ENCODE measurements at places on chromosomes 4 and X.

- no peak for DNase-seq
Observed at GRCh38 chrX:81259714-81260395, 58.0 kb downstream of the SH3BGRL start.

DNA sequence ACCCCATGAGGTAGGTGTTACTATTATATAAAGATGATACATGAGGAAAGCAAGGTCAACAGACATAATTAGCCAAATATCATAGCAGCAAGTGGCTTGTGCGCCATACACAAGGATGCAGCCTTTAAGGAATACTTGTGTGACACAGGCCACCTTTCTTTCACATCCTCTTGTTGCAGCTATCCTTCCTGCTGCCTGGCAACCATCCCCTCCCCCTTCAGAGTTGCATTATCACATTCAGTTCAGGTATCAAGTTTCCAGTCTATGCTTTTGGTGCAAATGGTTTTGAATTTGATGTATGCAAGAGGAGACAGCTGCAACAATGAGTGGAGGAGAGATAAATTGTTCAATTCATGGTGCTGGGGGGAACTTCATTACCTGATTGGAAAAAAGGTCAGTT is 6.4 kb downstream of the ZCCHC18 start:
- DNase-seq: no peak

- DNase-seq: no peak
Observed at GRCh38 chr4:182015893-182016292, 227.3 kb upstream of the TENM3 start.

GRCh38 chr4:173752610-173753230 is 222.7 kb upstream of the HAND2 start:
- peak; percentile 66 for DNase-seq

DNA sequence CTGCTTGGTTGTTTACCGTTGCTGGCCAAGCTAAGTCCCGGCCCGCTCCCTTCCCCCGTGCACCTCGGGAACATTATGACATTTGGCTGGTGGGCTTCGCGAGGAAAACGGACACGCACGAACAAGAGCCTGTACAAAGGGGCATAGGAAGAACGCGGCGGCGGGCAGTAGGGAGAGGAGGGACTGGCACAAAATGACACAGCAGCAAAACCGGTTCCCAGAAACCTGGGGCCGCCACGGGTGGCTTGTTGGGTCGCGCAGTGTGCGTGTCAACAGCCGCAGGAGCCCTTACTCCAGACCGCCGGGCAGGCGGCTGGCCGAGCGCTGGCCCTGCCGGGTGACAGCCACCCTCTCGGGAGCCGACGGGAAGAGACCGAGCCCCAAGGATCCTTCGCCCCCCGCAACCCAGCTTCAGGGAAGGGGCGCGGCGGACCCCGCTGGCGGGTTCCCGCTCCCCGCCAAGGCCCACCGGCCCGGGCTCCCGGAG is 1.6 kb upstream of the LIN54 start:
- DNase-seq: no peak

GRCh38 chr4:52203351-52203750 is 152.2 kb downstream of the SPATA18 start:
- DNase-seq: no peak

DNA sequence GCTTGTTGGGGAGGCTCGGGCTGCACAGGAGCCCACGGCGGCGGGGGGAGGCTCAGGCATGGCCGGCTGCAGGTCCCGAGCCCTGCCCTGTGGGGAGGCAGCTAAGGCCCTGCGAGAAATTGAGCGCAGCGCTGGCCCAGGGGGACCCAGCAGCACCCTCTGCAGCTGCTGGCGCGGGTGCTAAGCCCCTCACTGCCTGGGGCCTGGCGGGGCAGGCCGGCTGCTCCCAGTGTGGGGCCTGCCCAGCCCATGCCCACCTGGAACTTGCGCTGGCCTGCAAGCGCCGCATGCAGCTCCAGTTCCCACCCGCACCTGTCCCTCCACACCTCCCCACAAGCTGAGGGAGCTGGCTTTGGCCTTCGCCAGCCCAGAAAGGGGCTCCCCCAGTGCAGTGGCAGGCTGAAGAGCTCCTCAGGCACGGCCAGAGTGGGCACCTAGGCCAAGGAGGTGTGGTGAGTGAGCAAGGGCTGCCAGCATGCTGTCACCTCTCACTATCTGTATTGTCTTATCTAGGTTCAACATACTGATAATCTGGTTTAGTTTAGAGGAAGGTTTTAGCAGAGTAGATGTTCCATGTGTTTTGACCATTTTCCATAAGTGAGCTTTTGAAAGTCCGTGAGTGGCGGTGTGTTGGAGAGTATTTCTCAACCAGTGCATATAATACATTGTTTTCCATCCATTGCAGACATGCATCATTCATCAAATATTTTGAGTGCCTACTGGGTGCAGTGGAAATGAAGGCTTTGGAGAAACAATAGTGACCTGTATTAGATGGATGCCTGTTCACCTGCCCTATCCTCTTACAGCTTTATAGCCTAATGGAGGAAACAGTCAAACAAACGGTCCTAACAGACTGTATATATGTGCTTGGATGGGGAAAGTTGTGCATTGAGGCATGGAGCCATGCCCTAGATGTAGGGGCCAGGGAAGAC is 13.1 kb downstream of the PI4K2B start:
- no peak for DNase-seq

- no peak for DNase-seq
Observed at GRCh38 chr4:149715822-149716585, 99.6 kb downstream of the IQCM start.

DNA sequence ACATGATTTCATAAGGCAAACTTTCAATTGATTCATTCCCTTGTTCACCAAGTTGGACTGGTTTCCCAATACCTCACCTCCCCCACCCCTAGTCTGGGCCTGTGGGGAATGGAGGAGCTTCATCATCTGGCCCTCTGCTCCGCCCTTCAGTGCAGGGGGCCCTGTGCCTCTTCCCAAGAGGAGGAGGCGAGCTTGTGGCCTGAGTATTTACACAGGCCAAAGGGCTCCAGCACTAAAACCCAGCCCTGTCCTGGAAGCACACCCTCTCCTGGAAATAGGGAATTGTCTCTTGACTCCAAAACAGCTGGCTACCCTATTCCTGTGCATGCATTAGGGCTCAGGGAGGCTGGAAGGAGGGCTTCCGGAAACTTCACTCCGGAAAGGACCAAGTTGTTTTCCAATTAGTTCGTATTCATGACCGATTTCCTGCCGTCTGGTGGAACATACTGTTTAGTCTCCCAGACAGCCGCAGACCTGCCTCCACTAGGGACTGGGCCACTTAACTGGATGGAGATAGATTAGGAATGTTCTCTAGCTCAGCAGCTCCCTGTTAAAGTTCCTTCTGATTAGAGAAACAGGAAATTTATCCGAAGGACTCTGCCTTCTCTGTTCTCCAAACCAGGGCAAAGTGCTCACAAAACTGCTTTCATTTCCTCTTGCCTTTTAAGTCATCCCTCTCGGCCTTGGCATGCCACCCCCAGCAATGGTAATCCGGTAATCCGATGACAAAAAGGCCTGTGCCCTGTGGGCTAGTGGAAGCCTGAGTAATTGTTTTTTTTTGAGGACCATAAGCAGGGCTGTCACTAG is 5.8 kb downstream of the SRPX2 start:
- DNase-seq: no peak

GRCh38 chrX:6095469-6095868 is 133.2 kb downstream of the NLGN4X start:
- no peak for DNase-seq

- no peak for DNase-seq
Observed at GRCh38 chrX:22105231-22105630, 73.1 kb downstream of the PHEX start.

DNA sequence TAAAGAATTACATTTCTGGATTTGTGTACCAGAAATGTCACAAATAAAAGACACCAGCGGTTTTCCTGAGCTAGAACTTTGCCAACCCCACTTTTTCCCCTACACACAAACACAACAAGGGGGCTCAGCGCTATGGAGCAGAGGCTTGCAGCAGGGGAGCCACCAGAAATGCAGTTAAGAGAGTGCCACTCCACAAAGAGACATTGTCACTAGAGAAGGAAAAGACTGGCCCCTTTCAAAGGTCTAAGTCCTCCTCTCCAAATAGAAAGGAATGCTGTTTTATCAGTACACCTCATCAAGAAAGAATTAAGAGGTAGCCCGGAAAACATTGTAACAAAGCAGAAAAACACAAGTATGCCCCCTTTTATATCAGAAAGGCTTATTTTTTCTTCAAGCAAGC is 419.5 kb downstream of the HNRNPD start:
- no peak for DNase-seq

GRCh38 chr4:13445841-13446790 is 38.0 kb downstream of the RAB28 start:
- peak; percentile 79 for DNase-seq

DNA sequence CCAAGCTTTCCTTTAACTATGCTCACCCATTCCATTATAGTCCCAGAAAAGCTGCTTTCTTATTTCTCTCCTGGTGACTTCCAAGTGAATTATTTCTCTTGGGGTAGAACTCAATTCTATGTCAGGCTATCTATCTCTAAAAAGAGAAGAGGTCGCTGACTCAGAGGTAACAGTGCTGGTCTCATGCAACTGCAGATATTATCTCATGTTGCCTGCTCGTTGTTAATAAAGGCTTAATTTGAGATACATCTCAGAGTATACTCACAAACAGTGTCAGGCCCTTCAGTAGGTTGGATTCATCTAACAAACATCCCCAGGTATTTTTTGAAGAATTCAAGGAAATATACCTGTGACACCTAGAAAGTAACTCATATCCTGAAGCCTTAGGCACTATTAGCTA is 2.7 kb downstream of the TMEM154 start:
- no peak for DNase-seq

- no peak for DNase-seq
Observed at GRCh38 chr4:156686120-156686519, 285.5 kb downstream of the PDGFC start.

DNA sequence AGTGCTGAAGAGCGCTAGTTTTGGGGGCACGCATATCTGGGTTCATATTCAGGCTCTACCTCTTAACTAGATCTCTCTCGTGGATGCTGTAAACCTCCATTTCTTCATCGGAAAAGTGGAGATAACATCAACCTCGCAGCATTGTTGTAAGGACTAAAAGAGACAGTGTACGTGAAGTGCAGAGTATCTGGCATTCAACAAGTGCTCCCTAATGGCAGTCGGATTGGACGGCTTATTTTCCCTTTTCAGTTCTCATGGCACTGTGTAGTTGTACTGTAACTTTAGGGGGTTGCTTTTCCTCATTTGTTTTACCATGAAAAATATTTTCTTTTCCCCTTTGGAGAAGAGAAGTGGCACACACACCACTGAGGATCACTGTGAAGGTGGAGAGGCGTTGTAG is 51.4 kb upstream of the ESX1 start:
- no peak for DNase-seq

GRCh38 chrX:12563121-12563520 is 228.1 kb upstream of the PRPS2 start:
- no peak for DNase-seq

DNA sequence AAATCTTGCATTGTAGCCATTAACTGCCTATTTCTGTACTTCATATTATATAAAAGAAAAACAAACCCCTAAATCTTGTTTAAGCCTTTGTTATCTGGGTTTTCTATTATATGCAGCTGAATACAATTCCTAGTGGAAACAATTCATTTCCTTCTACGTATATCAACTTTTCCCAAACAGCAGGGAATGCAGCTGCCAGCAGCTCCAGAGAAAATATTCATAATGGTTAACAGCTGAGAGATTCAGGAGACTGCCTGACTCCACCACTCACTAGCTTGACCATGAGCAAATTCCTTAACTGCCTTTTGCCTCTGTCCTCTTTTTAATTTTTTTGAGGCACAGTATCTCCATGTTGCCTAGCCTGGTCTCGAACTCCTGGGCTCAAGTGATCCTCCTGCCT is 146.2 kb downstream of the SPATA18 start:
- no peak for DNase-seq

- DNase-seq: no peak
Observed at GRCh38 chrX:57595381-57595811, 3.6 kb downstream of the ZXDB start.

DNA sequence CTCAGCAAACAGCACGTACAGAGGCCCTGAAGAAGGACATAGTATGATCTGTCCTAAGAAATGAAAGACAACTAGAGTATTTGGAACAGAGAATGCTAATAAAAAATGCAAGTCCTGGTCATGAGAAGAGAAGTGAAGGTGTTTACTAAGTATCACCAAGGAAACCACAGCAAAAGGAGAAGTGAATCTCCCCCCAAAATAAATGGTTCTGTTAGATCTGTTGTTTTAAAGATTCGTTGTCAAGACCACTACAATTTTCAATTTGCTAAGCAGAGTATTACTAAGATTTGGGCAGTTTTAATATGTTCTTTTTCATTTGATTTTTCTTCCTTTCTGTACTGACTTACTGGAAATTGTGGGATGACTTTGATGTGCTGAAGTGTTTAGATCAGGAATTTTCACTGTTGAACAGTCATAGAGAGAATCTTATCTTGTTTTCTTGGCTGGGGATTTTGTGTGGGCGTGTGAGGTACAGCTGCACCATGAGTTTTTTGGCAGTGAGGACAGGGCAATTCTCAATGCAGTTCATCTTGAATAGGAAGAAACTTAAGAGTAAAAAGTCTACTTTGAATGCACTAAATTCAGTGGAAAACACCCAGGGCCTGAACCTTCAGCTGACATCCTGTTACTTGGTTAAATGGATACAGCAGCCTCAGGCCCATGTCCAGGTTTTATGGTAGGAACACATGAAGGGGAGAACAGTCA is 132.2 kb downstream of the STIM2 start:
- no peak for DNase-seq

DNA sequence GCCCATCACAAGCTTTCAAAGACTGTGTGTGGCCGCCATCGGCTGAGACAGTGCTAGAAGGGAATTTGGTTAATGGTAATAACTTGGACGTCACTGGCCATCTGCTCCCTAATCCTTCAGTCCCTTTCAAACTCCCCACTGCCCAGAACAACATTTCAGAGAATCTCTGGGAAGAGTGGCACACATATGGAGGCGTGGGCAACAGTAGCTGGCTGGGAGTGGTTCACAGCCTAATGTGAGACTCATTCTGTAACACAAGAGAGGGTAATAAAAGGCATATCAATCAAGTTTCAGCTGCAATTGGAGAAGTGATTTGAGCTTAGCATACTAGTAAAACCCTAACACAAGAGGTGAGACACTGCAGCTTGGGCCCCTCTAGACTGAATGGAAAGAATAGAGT is 15.4 kb downstream of the SMIM10 start:
- no peak for DNase-seq

- no peak for DNase-seq
Observed at GRCh38 chr4:170025523-170026252, 507 bp downstream of the MFAP3L start.

DNA sequence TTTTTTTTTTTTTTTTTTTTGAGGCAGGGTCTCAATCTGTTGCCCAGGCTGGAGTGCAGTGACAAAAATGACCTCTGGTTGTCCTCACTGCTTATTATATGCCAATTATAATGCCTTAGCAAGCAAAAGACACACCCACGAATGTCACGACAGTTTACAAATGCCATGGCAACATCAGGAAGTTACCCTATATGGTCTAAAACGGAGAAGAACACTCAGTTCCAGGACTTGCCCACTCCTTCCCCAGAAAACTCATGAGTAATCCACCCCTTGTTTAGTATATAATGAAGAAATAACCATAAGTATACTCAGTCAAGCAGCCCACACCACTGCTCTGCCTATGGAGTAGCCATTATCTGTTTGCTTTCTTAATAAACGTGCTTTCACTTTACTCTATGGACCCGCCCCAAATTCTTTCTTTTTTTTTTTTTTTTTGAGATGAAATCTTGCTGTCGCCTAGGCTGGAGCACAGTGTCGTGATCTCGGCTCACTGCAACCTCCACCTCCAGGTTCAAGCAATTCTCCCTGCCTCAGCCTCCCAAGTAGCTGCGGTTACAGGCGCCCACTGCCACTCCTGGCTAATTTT is 106.2 kb downstream of the SMIM20 start:
- DNase-seq: no peak

- DNase-seq: no peak
Observed at GRCh38 chr4:107283587-107284559, 247.8 kb upstream of the DKK2 start.

Measured in ecto neural progenitor cell (in vitro differentiated cells).